ENCODE measurements at places on chromosomes 12 and 14. TPM values are rescaled to one million over a fixed set of nuclear protein-coding genes. Genes with fewer than 3 reads are reported as not detected.

- no peak for DNase-seq
These were observed 230.5 kb upstream of the EGLN3 start for GRCh38 chr14:34181338-34181737.

The TAS2R13 gene
- 0.78 TPM for total RNA-seq

The MORN3 gene
- total RNA-seq, result 0.69 TPM

- no peak for DNase-seq
These were observed 18.1 kb downstream of the RAB21 start for GRCh38 chr12:71772735-71773134.

GRCh38 chr12:41365653-41366171 is 177.6 kb downstream of the PDZRN4 start:
- no peak for DNase-seq

GRCh38 chr12:47860279-47860841 is 40.7 kb upstream of the HDAC7 start:
- DNase-seq, result no peak

The LRP1-AS gene
- not detected for total RNA-seq

The MANSC4 gene
- not detected for total RNA-seq

The ACOT6 gene
- total RNA-seq, result not detected
